ENCODE measurements at places on chromosomes 12 and 14.

GRCh38 chr12:114064497-114064896 is 98.4 kb upstream of the RBM19 start:
- no peak for DNase-seq

DNA sequence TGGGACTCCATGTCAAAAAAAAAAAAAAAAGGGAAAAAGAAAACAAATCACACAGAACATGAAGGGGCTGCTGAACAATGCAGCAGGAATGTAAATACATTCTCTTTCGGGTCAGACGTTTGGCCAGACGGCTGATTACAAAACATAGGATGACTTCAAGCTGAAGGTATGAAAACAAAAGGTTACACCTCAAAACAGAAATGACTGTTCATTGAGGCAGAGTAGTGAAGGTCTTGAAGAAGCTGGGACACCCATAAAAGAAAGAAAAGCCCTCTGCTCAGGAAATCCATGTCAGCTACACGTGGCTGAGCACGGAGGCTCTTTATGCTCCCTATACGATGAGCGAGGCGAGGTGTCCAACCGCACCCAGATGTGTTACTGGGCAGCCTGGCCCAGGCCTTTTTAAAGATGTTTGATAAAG is 37.7 kb downstream of the FGD4 start:
- no peak for DNase-seq

- DNase-seq: no peak
These were observed 115.9 kb downstream of the NTN4 start for GRCh38 chr12:95674631-95675030.

GRCh38 chr14:32821964-32822653 is 116.6 kb upstream of the NPAS3 start:
- no peak for DNase-seq
